Stomach (tissue), 19 donors: ENCODE measurements at places on chromosomes 2 and 18. TPM values are rescaled to one million over a fixed set of nuclear protein-coding genes. Genes with fewer than 3 reads are reported as not detected.
A peak's percentile ranks its signal among the peaks of the same experiment; 100 is the strongest.

Gene CACNB4
- total RNA-seq = 0.58 TPM

Gene COL4A3
- 2.9 TPM for total RNA-seq

Gene MAIP1
- not detected for total RNA-seq

DNA sequence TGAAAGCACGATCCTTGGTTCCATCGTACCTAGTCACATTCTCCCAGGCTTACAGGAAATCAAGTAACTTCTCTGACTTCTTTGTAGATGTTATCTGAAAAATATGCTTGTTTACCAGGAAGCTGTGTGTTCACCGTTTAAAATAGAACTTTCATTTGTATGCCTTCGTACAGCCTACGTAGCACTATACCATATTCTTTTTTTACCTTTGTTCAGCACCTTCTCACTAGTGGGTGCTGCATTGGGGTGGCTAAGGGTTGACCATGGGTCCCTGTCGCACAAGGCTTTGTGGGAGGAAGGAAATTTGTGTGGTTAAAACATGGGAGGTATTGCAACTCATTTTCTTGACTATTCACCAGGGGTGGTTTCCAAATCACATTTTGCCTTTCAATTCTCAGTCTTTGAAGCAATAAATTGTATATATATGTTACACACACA lies 16.6 kb downstream of the MALT1 start:
- no peak overlapping the region for H3K27ac ChIP-seq
- H3K4me1 ChIP-seq = no peaks in the 10 kb centered on the region
- no peak overlapping the region for H3K4me3 ChIP-seq
- H3K36me3 ChIP-seq = peaks cover 50% of the 10 kb centered on the region
- H3K27me3 ChIP-seq = no peaks in the 10 kb centered on the region

DNA sequence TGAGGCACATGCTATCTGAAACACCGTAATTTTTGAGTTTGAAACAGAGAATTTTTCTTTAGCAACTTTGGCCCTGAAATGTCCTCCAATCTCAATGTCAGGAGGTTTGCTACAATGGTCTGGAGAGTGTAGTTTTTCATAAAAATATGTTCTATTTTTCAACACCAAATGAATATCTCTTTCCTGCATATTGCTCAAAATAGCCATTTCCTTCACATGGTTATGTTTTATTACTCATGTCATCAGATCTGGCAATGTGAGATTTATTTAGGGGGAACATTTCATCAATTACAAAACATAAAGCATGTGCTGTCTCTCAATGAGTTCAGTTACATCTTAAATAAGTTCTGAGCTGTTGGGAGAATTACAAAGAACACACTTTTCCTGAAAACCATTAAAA lies 871.9 kb upstream of the FSHR start:
- H3K4me1 ChIP-seq = no peaks in the 10 kb centered on the region
- H3K36me3 ChIP-seq = no peaks in the 10 kb centered on the region
- no peak overlapping the region for H3K27ac ChIP-seq
- no peaks in the 10 kb centered on the region for H3K27me3 ChIP-seq
- H3K4me3 ChIP-seq = no peak overlapping the region
- DNase-seq = no peak

DNA sequence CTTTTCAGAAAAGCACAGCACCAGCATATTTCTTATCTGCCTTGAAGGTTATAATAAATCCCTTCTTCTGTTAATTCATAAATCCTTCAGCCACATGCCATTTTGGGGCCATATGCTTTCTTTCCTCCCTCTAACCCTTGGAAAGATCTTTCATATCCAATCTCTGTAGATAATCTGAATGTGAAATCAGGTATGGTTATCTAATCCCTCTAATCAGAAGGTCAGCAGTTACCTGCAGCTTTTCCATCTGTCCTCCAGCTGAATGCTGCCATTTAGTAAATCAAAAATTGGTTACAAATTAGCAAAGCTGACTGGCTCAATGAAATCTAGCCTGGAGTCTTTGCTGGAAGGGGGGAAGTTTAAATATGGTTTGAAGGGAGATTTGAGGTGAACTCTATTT lies 230.5 kb downstream of the PIK3C3 start:
- no peaks in the 10 kb centered on the region for H3K36me3 ChIP-seq
- H3K4me1 ChIP-seq = no peaks in the 10 kb centered on the region
- no peaks in the 10 kb centered on the region for H3K27me3 ChIP-seq

GRCh38 chr2:168673265-168674189 lies 128.9 kb upstream of the NOSTRIN start:
- no peak overlapping the region for H3K4me3 ChIP-seq
- H3K27me3 ChIP-seq = no peaks in the 10 kb centered on the region
- peak; percentile 16 for DNase-seq
- no peak overlapping the region for H3K27ac ChIP-seq

Gene SGPP2
- 29.2 TPM for total RNA-seq

- H3K4me1 ChIP-seq = no peaks in the 10 kb centered on the region
- H3K36me3 ChIP-seq = peaks cover 92% of the 10 kb centered on the region
- H3K27me3 ChIP-seq = no peaks in the 10 kb centered on the region
Observed at GRCh38 chr2:186664385-186665043, 29.3 kb upstream of the FAM171B start.

Gene TFCP2L1
- 48.2 TPM for total RNA-seq

Gene PLEKHM3
- 35.1 TPM for total RNA-seq

DNA sequence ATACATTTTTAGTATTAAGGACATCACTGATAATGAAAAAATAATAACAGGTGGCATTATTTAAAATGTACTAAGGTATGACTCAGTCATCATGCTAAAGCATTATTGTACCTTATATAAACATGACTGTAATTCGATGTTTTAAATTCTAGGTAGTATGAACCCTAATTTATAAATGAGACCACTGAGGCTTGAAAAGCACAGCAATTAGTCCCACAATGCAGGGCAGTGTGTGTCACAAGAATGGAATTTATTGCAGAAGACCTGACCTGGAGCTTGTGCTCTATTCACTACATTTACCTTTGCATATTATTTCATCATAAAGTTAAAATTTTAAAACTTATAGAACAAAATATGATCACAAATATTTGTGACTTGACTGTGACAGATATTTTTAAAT lies 358.5 kb upstream of the DSEL start:
- no peaks in the 10 kb centered on the region for H3K4me1 ChIP-seq
- H3K4me3 ChIP-seq = no peak overlapping the region
- DNase-seq = no peak
- H3K36me3 ChIP-seq = no peaks in the 10 kb centered on the region
- H3K27me3 ChIP-seq = no peaks in the 10 kb centered on the region
- no peak overlapping the region for H3K27ac ChIP-seq

DNA sequence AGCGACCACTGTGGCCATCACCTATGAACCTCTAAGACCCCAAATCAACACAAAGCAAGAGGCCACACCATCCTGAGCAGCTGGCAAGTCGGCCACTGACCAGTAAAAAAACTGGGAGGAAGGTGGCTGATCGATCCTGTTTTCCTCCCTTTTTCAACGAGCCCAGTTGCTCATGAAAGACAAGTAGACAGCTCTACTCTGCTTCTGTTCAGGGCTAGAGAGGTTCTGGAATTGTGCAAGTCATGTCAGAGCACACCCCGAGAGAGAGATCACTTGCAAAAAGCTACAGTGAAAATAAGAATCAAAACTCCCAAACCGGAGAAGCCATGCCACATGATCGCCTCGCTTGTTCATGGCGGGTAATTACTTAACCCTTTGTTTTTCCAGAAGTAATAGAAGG lies 34.6 kb downstream of the ZNF516 start:
- H3K4me3 ChIP-seq = no peak overlapping the region
- peak overlapping the region; percentile 74 for H3K27ac ChIP-seq
- peaks cover 17% of the 10 kb centered on the region for H3K4me1 ChIP-seq
- DNase-seq = no peak
- H3K36me3 ChIP-seq = peaks cover 30% of the 10 kb centered on the region
- H3K27me3 ChIP-seq = no peaks in the 10 kb centered on the region

- no peak overlapping the region for H3K4me3 ChIP-seq
- DNase-seq = no peak
- no peaks in the 10 kb centered on the region for H3K27me3 ChIP-seq
- no peaks in the 10 kb centered on the region for H3K4me1 ChIP-seq
- no peak overlapping the region for H3K27ac ChIP-seq
Observed at GRCh38 chr18:27674411-27674810, 489.3 kb upstream of the CHST9 start.

Gene GALR1
- total RNA-seq = under 0.01 TPM

Gene UGT1A1
- not detected for total RNA-seq

Gene COL3A1
- 116 TPM for total RNA-seq

Gene CXCR4
- 1.2 TPM for total RNA-seq

DNA sequence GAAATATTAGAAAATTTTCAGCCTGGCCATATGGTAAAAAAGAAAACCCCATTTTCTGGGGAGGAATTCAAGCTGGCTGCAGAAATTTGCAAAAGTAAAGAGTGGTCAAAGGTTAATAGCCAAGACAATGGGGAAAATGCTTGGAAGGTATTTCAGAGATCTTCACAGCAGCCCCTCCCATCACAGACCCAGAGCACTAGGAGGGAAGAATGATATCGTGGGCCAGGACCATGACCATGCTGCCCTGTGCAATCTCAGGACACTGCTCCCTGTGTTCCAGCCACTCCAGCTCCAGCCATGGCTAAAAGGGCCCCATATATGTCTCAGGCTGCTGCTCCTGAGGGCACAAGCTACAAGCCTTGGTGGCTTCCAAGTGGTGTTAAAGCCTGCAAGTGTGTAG lies 93.9 kb upstream of the AGAP1 start:
- H3K27ac ChIP-seq = no peak overlapping the region
- H3K4me1 ChIP-seq = no peaks in the 10 kb centered on the region
- H3K4me3 ChIP-seq = no peak overlapping the region

Gene ARMC9
- 45.5 TPM for total RNA-seq

Gene SAG
- not detected for total RNA-seq

Gene ADNP2
- total RNA-seq = 13.4 TPM

- no peak overlapping the region for H3K4me3 ChIP-seq
- H3K27ac ChIP-seq = no peak overlapping the region
- no peaks in the 10 kb centered on the region for H3K27me3 ChIP-seq
- H3K36me3 ChIP-seq = peaks cover 66% of the 10 kb centered on the region
Observed at GRCh38 chr2:24744356-24744755, 48.8 kb downstream of the PTRHD1 start.

Gene C2orf80
- total RNA-seq = not detected

Gene STK36
- total RNA-seq = 29.9 TPM

- no peak overlapping the region for H3K4me3 ChIP-seq
- DNase-seq = no peak
- no peak overlapping the region for H3K27ac ChIP-seq
- no peaks in the 10 kb centered on the region for H3K36me3 ChIP-seq
Observed at GRCh38 chr2:148594216-148594615, 50.3 kb upstream of the EPC2 start.

DNA sequence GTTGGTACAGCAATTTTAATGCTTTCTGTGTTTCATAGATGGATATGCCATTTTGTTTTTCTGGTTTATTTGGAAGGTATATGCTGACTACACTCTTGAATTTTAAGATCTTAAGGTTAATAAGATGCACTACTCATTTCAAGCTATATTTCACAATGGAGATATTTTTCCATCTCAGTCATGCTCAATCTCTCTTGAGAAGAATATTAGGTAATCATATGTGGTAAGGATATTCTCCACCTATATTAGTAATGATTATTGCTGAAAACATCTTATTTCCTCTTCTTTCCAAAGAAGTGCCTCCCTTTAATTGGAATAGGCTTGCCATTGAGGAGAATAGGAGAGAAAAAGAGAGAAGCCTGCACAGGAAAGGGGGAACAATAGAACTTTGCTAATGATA lies 40.1 kb downstream of the EPB41L3 start:
- H3K27me3 ChIP-seq = no peaks in the 10 kb centered on the region

GRCh38 chr18:2878656-2879330 lies 32.0 kb downstream of the EMILIN2 start:
- no peaks in the 10 kb centered on the region for H3K4me1 ChIP-seq
- no peak overlapping the region for H3K4me3 ChIP-seq
- DNase-seq = no peak
- no peaks in the 10 kb centered on the region for H3K27me3 ChIP-seq

GRCh38 chr2:12711339-12711738 lies 5.4 kb upstream of the TRIB2 start:
- no peak for DNase-seq
- no peak overlapping the region for H3K27ac ChIP-seq
- H3K4me3 ChIP-seq = no peak overlapping the region
- H3K27me3 ChIP-seq = no peaks in the 10 kb centered on the region
- H3K36me3 ChIP-seq = no peaks in the 10 kb centered on the region
- H3K4me1 ChIP-seq = peaks cover 21% of the 10 kb centered on the region

DNA sequence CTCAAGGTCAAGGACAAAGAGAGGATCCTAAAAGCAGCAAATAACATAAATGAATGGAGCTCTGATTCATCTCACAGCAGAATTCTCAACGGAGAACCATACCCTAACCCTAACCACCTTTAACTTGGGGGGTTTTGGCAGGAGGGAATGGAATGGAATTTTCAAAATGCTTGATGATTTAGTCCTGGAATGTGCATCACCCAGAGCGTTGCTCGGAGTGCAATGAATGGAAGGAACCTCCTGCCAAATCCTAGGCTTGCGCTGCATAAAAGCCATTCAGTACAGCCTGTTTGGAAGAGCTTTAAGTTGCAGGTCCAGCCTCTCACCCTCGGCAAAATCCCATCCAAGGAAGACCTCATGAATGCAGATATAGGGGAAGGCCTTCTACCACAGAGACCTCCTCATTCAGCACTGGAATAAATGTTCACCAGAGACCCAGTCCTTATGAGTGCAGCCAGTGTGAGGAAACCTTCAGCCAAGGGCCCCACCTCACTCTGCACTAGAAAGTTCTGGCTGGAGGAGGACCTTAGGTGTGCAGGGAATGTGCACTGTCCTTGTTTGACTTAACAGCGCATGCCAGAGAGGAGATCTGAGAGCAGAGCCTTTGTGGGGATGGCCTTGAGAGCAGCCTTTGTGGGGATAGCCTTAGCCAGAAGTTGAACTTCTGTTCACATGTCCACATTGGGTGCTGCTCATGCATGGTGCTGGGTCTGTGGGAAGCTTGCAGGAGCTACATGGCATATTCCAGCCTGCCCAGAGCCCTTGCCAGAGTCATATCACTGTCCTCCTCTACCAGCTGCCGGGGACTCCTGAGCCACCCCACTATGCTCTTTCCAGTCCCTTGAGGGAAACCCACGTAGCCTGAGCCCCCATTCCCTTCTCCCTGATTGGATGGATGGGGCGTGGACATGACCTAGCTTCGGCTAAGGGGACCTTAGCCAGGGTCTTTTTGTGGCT lies 30.5 kb downstream of the ASB1 start:
- H3K4me3 ChIP-seq = no peak overlapping the region
- no peak overlapping the region for H3K27ac ChIP-seq
- H3K36me3 ChIP-seq = peaks cover 6% of the 10 kb centered on the region
- no peaks in the 10 kb centered on the region for H3K4me1 ChIP-seq

- H3K27me3 ChIP-seq = no peaks in the 10 kb centered on the region
- H3K27ac ChIP-seq = no peak overlapping the region
- H3K36me3 ChIP-seq = no peaks in the 10 kb centered on the region
- no peaks in the 10 kb centered on the region for H3K4me1 ChIP-seq
- H3K4me3 ChIP-seq = no peak overlapping the region
- DNase-seq = peak; percentile 31
Observed at GRCh38 chr2:72367530-72368225, 220.0 kb upstream of the CYP26B1 start.

DNA sequence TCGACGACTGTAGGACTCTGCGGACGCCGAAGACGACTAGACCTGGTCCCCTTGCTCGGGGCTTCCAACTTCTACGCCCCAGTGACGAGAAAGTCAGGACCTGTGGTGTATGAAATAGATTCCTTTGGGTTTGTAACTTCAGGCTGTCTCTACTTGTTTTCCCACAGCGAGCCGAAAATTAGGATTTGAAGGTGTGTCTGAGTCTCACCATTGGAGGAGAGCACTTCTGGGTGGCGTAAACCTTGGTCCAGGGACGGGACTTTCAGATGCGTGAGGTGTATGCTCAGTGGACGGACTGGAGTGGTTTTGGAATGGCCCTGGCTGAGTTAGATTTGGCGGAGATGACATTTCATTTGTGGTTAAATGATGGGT lies 1.3 kb downstream of the BIRC6 start:
- H3K4me1 ChIP-seq = peaks cover 58% of the 10 kb centered on the region
- H3K27ac ChIP-seq = peak overlapping the region; percentile 94
- H3K27me3 ChIP-seq = no peaks in the 10 kb centered on the region
- H3K36me3 ChIP-seq = peaks cover 6% of the 10 kb centered on the region
- H3K4me3 ChIP-seq = peak overlapping the region; percentile 98
